ENCODE measurements at places on chromosomes 5 and 9. TPM values are rescaled to one million over a fixed set of nuclear protein-coding genes. Genes with fewer than 3 reads are reported as not detected.

DNA sequence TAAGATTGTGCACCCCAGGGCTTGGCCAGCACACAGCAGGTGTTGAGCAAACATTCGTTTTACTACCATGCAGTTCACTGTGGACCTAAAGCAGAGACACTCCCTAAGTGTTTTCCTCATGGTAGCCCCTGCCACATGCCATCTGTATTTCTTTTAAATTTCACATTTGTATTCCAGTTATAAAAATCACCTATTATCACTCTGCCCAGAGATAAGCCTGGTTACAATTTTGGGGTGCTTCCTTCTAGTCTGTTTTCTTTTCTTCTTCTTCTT lies 10.9 kb upstream of the FIBCD1 start:
- no peaks in the 10 kb centered on the region for H3K4me1 ChIP-seq
- no peak for DNase-seq
- no peak overlapping the region for H3K27ac ChIP-seq
- H3K27me3 ChIP-seq, result peaks cover 30% of the 10 kb centered on the region
- no peaks in the 10 kb centered on the region for H3K36me3 ChIP-seq

DNA sequence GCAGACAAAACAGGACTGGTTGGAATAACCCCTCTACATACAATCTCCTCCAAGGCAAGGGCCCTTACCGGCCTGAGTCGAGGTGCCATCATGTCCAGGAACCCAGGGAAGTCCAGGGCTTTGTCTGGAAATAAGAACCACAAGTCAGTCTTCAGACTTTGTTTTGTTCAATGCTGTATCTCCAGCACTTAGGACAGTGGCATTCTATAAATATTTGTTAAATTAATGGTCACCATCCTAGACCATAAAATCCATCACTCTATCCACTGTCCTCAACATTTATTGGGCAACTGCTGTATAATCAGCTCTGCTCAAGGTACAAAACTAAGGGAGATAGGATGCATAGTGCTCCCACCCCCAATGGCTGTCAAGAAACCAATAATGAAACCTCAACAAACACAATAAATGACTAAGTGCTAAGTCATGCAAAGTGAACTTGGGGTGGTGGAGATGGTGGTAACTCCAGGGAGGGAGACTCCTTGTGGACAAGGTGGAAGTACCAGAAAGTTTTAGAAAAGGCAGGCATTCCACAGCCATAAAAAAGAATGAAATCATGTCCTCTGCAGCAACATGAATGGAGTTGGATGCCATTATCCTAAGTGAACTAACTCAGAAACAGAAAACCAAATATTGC lies 5.0 kb downstream of the RELL2 start:
- H3K27ac ChIP-seq, result no peak overlapping the region
- no peak overlapping the region for H3K4me3 ChIP-seq
- peaks cover 47% of the 10 kb centered on the region for H3K36me3 ChIP-seq
- no peaks in the 10 kb centered on the region for H3K27me3 ChIP-seq
- peaks cover 15% of the 10 kb centered on the region for H3K4me1 ChIP-seq

- no peak for DNase-seq
- no peak overlapping the region for H3K4me3 ChIP-seq
- peaks cover 11% of the 10 kb centered on the region for H3K36me3 ChIP-seq
- peaks cover 75% of the 10 kb centered on the region for H3K4me1 ChIP-seq
- no peaks in the 10 kb centered on the region for H3K27me3 ChIP-seq
These were observed 24.6 kb downstream of the RAPGEF6 start for GRCh38 chr5:131610198-131611063.

GRCh38 chr9:16442622-16443021 lies 427.8 kb downstream of the BNC2 start:
- DNase-seq, result no peak
- H3K4me3 ChIP-seq, result no peak overlapping the region
- no peaks in the 10 kb centered on the region for H3K27me3 ChIP-seq

- H3K27ac ChIP-seq, result no peak overlapping the region
- H3K27me3 ChIP-seq, result peaks cover 7% of the 10 kb centered on the region
- no peaks in the 10 kb centered on the region for H3K36me3 ChIP-seq
These were observed 1431.4 kb upstream of the CDH18 start for GRCh38 chr5:21419383-21419782.

DNA sequence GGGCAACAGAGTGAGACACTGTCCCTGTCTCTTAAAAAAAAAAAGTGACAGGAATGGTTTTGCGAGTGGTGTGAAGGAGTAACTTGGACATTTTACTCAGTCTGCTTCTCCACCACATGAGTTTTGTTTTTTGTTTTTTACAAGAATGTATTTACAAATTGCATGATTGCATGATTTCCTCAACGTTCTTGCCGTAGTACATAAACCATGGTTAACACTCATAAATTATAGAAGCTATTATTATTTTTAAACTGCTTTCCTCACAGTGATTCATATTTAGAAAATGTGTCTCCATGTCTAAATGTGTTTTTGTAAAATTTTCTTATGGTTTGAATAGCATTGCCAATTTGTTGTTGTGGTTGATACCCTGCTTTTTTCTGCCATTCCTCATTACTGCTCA lies 220.0 kb downstream of the GOLPH3 start:
- peaks cover 1% of the 10 kb centered on the region for H3K4me1 ChIP-seq
- H3K36me3 ChIP-seq, result peaks cover 12% of the 10 kb centered on the region
- H3K27me3 ChIP-seq, result no peaks in the 10 kb centered on the region
- no peak for DNase-seq
- no peak overlapping the region for H3K4me3 ChIP-seq

GRCh38 chr9:19030899-19031298 lies 2.1 kb downstream of the SAXO1 start:
- peaks cover 2% of the 10 kb centered on the region for H3K4me1 ChIP-seq
- no peaks in the 10 kb centered on the region for H3K36me3 ChIP-seq
- DNase-seq, result no peak
- H3K4me3 ChIP-seq, result no peak overlapping the region

- no peak overlapping the region for H3K4me3 ChIP-seq
- peaks cover 3% of the 10 kb centered on the region for H3K4me1 ChIP-seq
These were observed 21.9 kb upstream of the DUSP1 start for GRCh38 chr5:172792701-172793570.

The ACOT12 gene
- polyA plus RNA-seq, result not detected

Measured in naive thymus-derived CD8-positive, alpha-beta T cell (primary cell).